ENCODE measurements at places on chromosomes 4 and X.

DNA sequence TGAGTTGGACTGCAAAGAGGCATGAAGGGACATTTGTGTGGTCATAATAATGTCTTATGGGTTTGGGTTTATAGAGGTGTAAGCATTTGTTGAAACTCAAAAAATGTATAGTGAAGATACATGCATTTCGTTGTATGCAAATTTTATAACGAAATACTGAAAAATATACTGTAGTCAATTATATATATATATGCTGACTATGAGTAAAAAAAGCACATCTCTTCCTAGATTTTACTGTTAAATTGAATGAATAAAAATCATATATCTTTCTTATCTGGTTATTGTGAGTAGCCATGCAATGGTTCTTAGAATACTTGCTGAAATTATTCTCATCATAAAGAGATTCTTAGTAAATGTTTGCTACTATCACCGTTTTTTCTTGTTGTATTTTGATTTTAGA, 34.5 kb downstream of the UGT2B10 start:
- no peak for DNase-seq

DNA sequence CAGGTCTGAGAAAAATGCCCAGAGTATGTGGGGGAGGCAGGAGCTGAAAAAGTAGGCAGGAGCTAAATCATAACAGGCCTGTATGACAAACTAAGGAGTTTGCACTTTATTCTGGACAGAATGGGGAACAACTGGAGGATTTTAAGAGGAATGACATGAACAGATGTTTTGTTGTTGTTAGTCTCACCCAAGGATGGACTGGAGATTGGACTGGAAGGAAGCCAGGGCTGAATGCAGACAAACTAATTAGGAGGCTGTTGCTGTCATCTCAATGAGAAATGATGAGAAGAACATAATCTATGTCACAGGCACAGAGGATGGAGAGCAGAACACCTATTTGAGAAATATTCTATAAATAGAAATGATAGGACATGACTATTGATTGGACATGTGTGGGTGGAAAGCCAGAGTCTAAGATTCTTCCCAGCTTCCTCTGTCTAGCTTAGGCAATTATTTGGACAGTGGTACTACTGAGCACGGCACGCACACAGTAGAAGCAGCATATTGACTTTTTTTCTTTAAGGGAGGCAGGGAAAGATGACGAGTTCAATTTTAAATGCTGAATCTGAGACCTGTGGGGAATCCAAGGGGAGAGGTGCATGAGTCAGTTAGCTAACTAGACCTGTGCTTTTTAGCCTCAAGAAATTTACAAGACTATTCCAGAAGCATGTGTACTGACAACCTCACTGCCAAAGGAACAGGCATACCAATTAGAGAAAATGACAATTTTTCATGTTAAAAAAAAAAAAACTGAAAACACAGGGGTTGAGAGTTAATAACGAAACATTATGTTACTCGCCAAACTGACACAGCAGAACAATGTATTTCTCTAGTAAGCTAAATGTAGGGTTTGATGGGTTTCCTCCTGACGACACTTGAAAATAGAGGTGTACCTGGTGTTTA, 963 bp upstream of the USO1 start:
- DNase-seq, result peak; percentile 67

GRCh38 chr4:139641218-139641617, 24.4 kb upstream of the MGST2 start:
- peak; percentile 84 for DNase-seq

GRCh38 chr4:90007494-90008167, 113.0 kb downstream of the MMRN1 start:
- no peak for DNase-seq

GRCh38 chr4:37671072-37671471, 15.1 kb downstream of the RELL1 start:
- DNase-seq, result no peak

- no peak for DNase-seq
These were observed 230.6 kb upstream of the TRPC5 start for GRCh38 chrX:112313201-112313600.

- DNase-seq, result no peak
These were observed 434.9 kb downstream of the PDGFC start for GRCh38 chr4:156536661-156537060.

GRCh38 chrX:39577985-39578869, 519.5 kb downstream of the BCOR start:
- no peak for DNase-seq

GRCh38 chrX:72128881-72129280, 2.8 kb downstream of the RTL5 start:
- peak; percentile 25 for DNase-seq

DNA sequence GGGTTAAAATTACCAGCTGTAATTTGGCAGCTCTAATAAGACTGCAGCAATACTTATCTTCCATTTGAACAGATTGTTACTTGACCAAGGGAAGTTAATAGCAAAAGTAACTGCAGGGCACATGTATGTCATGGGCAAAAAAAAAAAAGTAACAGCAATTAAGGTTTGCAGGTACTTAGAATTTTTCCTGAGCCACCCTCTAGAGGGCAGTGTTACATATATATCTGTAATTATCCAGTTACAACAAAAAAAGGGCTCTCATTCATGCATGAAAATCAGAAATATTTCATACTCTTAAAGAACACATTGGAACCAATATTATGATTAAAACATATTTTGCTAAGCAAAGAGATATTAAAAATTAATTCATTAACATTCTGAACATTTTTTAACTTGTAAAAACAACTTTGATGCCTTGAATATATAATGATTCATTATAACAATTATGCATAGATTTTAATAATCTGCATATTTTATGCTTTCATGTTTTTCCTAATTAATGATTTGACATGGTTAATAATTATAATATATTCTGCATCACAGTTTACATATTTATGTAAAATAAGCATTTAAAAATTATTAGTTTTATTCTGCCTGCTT, 25.1 kb downstream of the XIAP start:
- peak; percentile 58 for DNase-seq

GRCh38 chr4:47187608-47188007, 156.2 kb downstream of the GABRB1 start:
- DNase-seq, result no peak
